ENCODE measurements at places on chromosomes 3 and 15. TPM values are rescaled to one million over a fixed set of nuclear protein-coding genes. Genes with fewer than 3 reads are reported as not detected.

Gene RFC4
- 93.8 TPM for total RNA-seq

- H3K36me3 ChIP-seq: peaks cover 12% of the 10 kb centered on the region
- DNase-seq: no peak
- H3K27me3 ChIP-seq: no peaks in the 10 kb centered on the region
- H3K4me3 ChIP-seq: no peak overlapping the region
- H3K27ac ChIP-seq: no peak overlapping the region
Measured at GRCh38 chr3:23834082-23834870, 28.5 kb downstream of the UBE2E1 start.

DNA sequence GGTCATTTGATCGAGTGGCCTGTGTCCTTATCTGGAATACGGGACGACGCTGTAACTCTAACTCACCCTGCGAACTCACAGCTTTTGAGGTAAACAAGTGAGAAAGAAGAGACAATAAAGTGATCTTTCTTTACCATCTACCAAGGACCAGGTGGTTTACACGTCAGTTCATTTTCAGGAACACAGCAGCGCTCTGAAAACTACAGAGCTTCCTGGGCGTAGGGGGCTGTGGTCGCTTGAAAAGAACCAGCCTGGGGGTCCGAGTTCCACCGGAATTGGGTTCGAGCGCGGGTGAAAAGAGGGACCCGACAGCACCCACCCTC lies 357 bp downstream of the KIAA1143 start:
- H3K27me3 ChIP-seq: no peaks in the 10 kb centered on the region
- peaks cover 5% of the 10 kb centered on the region for H3K4me1 ChIP-seq
- no peak for DNase-seq

GRCh38 chr3:119236756-119237155 lies 3.9 kb downstream of the B4GALT4 start:
- H3K4me3 ChIP-seq: no peak overlapping the region
- H3K27me3 ChIP-seq: no peaks in the 10 kb centered on the region
- no peak for DNase-seq
- peaks cover 29% of the 10 kb centered on the region for H3K36me3 ChIP-seq
- H3K27ac ChIP-seq: no peak overlapping the region

GRCh38 chr15:28068930-28069329 lies 30.2 kb downstream of the OCA2 start:
- H3K4me1 ChIP-seq: no peaks in the 10 kb centered on the region
- no peak overlapping the region for H3K4me3 ChIP-seq
- H3K36me3 ChIP-seq: no peaks in the 10 kb centered on the region
- H3K27ac ChIP-seq: no peak overlapping the region

DNA sequence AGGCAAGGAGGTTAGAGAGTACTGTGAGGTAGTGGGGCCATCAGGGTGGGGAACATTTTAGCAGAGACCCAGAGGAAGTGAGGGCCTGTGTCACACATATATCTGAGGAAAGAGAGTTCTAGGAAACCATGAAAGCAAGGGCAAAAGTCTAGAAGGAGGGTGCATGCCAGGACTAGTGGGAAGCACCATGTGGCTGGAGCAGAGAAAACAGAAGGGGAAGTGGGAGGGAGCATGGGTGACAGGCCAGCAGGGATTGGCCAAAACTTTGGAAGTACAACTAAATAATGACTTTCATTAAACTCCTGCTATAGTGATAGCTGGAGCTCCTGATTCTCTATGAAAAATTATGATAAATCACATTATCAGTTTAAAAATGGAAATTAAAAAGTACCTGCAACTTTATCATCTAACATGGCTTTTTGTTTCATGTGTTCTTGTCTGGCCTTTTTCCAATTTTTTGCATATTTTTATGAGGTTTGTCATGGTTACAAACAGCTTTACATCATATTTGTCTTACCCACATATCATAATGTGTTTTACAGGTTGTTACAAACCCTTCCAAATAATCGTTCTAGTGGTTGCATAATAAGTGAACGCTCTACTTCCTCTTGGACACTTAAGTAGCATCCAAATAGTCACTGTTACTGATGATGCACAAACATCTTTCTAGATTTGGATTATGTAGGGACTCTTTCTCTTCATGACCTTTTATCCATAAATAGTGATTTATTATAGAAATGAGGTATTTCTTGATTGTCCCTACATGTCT lies 168.3 kb downstream of the NEK10 start:
- no peaks in the 10 kb centered on the region for H3K27me3 ChIP-seq
